Left colon (tissue), 2 donors: ENCODE measurements at places on chromosomes 16 and 17. TPM values are rescaled to one million over a fixed set of nuclear protein-coding genes. Genes with fewer than 3 reads are reported as not detected.

The STH gene
- total RNA-seq, result not detected

The ATP2A3 gene
- total RNA-seq, result 276 TPM

The FOXJ1 gene
- total RNA-seq, result 2.8 TPM

The CCL14 gene
- 2.3 TPM for total RNA-seq

The VWA3A gene
- total RNA-seq, result not detected

The MSLN gene
- 6.4 TPM for total RNA-seq

The SOX15 gene
- total RNA-seq, result 0.58 TPM

The MYH11 gene
- 39.1 TPM for total RNA-seq

The PABPN1L gene
- not detected for total RNA-seq

The C16orf89 gene
- total RNA-seq, result 5.0 TPM

The NGFR gene
- 1.1 TPM for total RNA-seq

The PIRT gene
- total RNA-seq, result 1.1 TPM

DNA sequence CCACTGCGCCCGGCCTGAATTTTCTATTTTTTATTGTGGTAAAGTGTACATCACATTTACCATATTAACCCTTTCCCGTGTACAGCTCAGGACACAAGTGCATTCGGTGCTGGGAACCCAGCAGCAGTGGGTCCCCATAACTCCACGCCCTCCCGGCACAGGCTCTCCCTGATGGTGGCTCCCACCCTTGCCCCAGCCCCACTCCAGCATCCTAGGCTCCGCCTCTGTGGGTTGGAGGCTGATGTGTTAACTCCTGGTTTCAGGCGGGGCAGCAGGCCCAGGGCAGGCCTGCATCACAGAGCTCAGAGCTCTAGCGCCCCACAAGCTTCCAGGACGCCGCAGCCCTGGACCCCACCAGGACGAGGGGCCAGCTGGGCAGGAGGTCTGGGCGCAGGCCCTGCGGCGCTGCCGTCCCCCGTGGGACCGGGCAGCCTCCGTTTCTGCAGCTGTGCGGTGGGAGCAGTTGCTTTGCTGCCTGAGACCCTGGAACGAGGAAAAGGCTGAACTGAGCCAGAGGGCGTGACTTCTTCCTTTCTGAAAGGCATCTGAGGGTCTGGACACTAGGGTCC, 19.6 kb downstream of the ZFPM1 start:
- DNase-seq, result no peak

DNA sequence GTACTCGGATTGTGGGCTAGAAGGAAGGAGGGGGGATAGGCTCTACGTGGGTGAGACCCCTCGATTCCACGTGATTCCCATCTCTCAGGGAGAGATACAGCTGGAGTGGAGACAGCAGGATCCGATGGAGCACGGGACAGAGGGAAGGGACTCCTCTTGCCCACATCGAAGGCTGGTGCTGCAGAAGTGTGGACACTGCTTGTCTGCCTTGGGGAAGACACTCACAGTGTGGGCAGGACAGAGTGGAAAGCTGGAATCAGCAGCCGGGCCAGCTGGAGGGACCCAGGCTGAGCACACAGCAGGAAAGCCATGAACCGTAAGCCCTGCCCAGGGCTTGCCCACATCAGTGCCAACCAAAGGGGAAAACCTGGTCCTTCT, 42.1 kb upstream of the RPH3AL start:
- DNase-seq, result no peak

GRCh38 chr17:32124985-32125847, 17.1 kb upstream of the RHOT1 start:
- no peak for DNase-seq

DNA sequence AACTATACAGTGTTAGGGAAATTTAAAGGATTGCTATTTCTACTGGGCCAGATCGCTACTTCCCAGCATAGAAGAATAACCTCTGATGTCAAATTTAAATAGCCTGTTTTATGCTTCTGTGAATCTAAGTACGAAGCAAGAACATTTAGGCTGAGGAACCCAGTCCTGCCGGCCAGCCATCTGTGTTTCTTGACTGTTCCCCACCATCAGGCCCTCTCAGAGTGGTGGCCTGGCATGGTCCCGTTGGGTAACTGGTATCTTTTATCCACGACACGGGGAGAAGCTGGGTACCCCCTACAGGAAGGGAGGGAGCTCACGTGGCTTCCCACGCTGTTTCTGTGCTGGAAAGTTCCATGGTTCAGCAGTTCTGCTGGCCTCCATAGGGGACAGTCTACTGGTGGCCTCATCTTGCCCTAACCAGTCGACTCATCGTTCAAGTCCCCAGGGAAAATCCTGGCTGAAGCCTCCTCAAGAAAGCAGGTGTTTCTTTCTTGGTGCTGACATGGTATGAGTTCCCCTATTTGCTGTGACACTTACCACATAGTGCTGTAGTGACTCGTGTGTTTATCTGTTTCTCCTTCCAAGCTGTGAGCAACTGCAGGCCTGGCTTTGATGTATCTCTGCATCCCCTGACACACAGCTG, 201.7 kb upstream of the NLRP1 start:
- no peak for DNase-seq

DNA sequence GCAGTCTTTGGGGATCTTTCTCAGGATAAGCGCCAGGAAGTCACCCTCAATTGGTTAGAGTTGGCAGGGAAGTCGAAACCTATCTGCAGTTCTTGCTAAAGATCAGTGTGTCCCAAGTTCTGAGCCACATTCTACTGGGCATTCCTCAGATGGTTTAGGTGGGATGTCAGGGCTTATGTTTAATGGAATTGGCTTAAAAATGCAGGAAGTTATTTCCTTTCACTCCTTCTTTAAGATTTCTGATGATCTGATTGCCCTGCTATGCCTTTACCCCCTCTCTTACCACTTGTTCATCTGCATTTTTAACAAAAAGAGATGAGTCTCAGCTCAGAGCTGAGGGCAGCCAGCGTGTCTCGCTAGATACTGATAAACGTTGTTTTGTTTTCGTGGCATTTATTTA, 30.8 kb downstream of the FOXL1 start:
- no peak for DNase-seq

GRCh38 chr16:20192801-20193200, 119.1 kb upstream of the GPR139 start:
- no peak for DNase-seq

DNA sequence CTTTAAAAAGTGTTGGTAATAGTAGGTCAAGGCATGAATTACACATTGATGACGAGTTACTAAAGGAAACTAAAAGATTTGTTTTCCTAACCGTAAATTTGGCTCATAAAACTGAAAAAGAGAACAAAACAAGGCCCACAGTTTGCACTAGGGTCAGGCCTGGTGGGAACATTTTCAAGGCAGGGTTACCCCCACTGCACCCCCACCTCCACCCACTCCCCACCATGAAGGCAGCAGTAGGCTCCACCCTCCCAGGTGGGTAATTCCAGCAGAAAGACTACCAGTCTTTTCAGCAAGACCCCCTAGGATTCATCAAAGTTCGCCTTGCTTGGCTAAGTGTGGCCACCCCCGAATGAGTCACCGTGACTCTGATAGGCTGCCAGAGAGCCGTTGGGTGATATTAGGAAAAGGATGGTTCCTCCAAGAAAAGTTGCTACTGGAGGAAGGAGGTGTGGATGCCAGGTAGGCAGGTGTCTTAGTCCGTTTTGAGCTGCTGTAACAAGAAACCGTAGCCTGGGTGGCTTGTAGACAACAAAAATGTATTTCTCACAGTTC, 8.6 kb downstream of the DNAAF1 start:
- DNase-seq, result no peak

DNA sequence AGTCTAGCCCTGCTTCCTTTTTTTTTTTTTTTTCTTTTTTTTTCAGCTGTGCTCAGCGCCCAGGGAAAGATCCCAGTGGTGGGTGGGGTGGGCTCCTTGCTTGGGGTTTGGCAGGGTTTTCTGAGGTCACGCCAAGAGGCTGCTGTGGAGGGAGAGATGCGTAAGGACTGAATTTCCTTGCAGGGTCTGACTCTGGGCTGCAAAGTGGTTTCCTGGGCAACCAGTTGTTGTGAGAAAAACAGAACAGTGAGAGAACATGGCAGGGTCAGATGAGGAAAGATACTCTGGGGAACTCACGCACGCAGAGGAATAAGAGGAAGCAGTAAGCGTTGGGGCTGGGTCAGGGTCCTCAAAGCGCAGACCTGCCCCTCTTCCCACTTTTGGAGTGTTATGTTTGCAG, 119.5 kb downstream of the IRF8 start:
- DNase-seq, result no peak

DNA sequence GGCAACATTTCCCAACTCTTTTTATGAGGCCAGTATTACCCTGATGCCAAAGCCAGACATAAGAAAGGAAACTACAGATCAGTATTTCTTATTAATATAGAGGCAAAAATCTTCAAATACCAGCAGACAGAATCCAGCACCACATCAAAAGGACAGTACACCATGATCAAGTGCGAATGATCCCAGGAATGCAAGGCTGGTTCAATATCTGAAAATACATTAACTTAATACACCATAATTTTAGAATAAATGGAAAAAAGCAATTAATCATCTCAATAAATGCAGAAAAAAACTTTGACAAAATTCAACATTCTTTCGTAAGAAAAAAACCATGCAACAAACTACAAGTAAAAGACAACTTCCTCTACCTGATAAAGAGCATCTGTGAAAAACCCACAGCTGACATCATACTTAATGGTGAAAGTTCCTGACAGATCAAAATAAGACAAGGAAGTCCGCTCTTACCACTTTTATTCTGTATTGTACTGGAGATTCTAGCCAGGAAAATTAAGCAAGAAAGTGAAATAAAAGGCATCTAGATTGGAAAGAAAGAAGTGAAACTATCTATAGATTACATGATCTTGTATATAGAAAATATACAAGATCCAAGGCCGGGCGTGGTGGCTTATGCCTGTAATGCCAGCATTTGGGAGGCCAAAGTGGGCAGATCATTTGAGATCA, 26.4 kb upstream of the MAPK3 start:
- DNase-seq, result no peak

GRCh38 chr17:12664252-12664651, 1.4 kb upstream of the MYOCD start:
- no peak for DNase-seq

DNA sequence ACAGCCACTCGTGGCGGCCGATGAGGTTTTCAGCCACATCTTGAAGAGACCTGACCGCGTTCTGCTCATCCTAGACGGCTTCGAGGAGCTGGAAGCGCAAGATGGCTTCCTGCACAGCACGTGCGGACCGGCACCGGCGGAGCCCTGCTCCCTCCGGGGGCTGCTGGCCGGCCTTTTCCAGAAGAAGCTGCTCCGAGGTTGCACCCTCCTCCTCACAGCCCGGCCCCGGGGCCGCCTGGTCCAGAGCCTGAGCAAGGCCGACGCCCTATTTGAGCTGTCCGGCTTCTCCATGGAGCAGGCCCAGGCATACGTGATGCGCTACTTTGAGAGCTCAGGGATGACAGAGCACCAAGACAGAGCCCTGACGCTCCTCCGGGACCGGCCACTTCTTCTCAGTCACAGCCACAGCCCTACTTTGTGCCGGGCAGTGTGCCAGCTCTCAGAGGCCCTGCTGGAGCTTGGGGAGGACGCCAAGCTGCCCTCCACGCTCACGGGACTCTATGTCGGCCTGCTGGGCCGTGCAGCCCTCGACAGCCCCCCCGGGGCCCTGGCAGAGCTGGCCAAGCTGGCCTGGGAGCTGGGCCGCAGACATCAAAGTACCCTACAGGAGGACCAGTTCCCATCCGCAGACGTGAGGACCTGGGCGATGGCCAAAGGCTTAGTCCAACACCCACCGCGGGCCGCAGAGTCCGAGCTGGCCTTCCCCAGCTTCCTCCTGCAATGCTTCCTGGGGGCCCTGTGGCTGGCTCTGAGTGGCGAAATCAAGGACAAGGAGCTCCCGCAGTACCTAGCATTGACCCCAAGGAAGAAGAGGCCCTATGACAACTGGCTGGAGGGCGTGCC, 30.1 kb downstream of the CIITA start:
- no peak for DNase-seq

- DNase-seq, result no peak
Measured at GRCh38 chr16:84091460-84091859, 25.3 kb downstream of the MBTPS1 start.

DNA sequence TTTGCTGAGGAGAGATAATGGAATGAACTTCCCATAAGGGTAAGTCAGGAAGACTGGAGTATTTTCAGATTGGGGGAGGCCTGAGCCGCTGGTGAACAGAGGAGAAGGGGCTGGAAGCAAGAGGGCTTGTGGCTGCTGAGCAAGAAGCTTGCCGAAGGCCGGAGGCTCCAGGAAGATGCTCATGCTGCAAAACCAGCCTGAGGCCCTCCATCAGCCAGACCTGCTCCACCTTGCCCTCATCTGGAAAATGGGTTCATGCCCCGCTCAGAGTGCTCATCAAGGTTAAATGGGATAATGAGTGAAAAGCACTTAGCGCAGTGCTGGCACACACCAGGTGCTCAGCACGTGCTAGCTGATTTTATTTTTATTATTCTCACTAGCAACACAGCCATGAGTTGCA, 5.5 kb upstream of the ASGR1 start:
- DNase-seq, result no peak

DNA sequence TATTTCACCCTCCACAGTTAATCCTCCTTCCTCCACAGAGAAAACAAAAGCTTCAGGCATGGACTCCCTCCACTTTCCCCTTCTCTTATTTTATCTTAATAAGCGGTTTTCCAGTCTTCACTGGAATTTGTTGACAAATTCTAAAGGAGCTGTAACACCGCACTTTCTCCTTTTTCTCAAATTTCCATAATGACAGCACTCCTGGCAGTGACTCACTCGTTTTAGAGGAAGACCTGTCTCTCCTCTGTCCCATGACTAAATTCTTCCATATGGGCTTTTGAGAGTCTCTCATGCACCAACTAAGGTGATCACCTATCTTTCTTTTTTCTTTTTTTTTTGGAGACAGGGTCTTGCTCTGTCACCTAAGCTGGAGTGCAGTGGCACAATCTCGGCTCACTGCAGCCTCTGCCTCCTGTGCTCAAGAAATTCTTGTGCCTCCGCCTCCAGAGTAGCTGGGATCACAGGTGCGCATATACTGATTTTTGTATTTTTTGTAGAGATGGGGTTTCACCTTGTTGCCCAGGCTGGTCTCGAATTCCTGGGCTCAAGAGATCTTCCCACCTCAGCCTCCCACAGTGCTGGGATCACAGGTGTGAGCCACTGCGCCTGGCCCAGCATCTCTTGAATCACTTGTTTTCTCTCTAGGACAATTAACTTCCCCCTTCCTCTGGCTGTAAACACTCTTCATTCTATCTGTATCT, 7.7 kb downstream of the ITGAM start:
- no peak for DNase-seq

GRCh38 chr17:66952031-66952524, 12.4 kb upstream of the CACNG4 start:
- DNase-seq, result peak; percentile 74

DNA sequence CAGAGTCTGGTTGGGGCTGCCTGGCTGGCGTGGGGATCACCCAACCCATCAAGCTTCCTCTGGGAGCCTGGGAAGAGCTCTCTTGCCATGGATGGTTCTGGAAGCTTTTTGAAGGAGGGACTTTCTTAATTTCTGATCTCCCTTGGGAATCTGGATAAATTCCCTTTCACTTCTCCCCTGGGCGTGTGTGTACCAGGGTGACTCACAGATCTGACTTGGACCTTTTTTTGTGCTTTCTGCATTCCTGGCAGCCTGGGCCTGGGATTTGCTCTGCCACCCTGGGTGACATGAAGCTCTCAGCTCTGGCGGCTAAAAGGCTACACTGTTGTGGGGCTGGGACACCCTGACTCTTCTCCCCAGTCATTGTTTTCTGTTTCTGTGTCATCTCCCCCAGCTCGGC, 70.1 kb downstream of the ABCC1 start:
- DNase-seq, result no peak

- DNase-seq, result no peak
Measured at GRCh38 chr16:19132898-19133297, 19.1 kb downstream of the ITPRIPL2 start.
